H54 (cell line): ENCODE measurements at places on chromosomes 2 and 18.
A peak's percentile ranks its signal among the peaks of the same experiment; 100 is the strongest.

DNA sequence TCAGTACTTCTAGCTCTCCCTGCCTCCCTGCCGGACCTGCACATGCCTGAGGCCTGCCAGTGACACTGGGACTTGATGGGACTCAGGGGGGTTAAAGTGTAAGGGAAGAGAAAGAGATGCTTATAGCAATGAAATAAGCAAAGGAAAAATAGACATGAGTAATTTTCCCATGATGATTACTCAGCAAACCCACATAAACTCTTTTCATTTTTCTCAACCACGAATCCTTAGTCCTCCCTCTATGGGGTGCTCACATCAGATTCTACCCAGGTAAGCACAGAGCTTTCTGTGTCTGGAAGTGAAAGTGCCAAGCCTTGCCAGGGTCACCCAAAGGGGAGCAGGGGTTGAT lies 44.8 kb upstream of the ANKRD62 start:
- DNase-seq, result no peak

DNA sequence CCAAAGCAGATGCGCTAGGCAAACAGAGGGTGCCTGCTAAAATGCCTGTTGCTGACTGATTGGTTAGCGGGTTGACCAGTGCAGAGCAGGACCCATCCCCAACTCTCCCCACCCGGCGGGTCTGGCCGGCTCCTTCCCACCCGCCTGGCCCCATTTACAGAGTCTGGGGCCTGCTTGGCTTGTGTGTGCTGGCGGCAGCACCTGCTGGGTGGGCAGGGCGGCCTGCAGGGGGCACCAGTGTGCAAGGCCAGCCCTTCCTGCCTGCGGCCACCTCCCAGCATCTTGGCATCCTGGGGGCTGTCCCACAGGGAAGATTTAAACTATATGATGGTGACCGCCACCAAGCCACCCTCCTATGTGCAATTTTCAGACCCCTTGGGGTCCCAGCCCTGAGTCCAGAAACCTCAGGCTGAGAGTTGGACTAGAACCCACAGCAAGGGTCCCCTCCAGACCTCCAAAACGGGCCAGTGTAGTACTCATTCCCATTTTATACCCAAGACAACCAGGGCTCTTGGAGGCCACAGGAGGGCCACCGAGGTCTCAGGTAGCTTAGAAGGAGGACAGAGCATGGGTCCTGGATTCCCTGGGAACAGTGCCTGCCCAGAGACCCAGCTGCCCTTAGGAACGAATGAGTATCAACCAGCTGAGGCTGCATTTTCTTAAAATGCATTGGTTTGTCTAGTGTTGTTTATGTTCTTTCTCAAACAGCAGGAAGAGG lies 173.6 kb downstream of the SMAD7 start:
- peak; percentile 70 for DNase-seq

- peak; percentile 73 for DNase-seq
These were observed 96.3 kb downstream of the FAM210A start for GRCh38 chr18:13629841-13630715.

- DNase-seq, result no peak
These were observed 237.0 kb downstream of the IKZF2 start for GRCh38 chr2:212914392-212914791.

DNA sequence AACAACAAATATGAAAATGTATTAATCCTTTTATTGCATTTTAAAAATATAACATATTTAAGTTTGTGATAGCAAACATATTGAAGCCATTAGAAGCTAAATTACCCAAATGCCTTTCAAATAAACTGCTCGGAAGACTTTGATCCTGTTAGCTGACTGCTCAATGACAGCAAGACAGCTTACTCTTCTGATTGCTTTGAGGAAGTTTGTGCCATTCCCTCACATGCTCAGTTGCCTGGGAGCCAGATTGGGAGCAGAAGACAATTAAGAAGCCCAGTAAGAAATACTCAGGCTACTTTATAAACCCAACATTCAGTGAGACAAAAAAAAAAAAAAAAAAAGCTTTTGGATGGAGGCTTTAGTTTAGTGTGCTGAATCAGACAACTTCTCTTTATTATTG lies 407.1 kb upstream of the SOX11 start:
- DNase-seq, result no peak

GRCh38 chr2:178309541-178309940 lies 115.2 kb downstream of the OSBPL6 start:
- DNase-seq, result no peak

DNA sequence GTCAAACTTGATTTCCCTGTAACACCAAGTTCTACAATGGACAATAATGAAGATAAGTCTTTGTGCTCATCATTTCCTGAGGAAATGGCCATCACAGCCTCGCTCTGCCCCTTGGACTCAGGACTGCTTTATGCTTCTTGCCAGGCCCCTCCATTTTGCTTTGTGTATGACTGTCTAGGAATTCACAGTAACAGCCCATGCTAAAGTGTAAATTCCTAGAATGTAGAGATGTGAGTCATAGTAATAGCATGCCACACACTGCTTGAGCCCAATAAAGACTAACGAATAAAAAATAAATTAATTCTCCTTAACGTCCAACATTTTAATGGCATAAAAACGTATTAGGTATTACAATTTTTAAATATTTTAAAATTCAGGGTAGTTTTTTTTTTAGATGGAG lies 226.5 kb downstream of the PID1 start:
- DNase-seq, result no peak

DNA sequence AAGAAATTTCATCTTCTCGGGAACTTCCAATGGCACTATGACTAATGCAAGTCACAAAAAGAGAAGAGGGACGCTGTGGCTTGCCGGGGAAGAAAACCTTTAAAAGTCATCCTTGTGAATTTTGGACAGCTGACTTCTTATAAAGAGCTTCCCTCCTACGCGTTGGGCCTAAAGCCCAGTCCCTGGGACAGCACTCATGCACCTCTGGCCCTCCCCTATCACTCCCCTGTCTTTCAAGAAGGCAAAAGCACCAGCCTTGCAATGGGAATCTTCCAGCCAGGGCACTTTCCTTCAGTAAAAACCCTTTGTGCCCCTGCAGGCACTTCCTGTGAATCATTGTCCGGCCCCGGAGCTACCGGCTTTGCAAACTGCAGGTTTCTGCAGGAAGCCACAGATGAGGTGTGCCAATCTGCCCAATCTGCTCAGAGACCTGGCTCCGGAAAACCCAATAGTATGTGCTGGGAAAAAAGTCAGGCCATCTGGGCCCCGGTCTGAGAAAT lies 7.1 kb downstream of the MREG start:
- DNase-seq, result peak; percentile 71

DNA sequence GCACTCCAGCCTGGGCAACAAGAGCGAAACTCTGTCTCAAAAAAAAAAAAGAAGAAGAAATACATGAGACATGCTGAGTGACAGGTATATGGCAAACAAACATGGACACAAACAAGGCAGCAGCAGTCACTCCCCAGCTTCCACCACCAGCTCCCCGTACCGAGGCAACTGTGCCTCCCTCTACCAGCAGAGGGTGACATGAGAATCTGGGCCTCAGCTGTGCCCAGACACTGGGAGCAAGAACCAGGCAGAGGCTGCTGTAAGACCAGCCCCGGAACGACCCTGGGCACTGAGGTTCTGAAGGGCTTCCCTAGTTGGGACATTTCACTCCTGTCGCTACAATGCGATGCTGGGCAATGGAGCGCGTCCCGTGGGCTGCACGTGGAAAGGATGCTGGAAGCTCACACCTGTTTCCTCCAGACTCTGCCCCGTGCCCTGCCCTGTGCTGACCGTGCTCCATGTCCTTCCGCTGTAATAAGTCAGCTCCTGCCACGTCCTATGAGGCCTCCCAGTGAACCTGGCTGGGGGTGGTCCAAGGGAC lies 37.1 kb downstream of the BOK start:
- no peak for DNase-seq

- DNase-seq, result no peak
These were observed 80.8 kb downstream of the ANKRD44 start for GRCh38 chr2:197229509-197230443.

- DNase-seq, result no peak
These were observed 130.5 kb downstream of the NCK2 start for GRCh38 chr2:105875241-105875640.

DNA sequence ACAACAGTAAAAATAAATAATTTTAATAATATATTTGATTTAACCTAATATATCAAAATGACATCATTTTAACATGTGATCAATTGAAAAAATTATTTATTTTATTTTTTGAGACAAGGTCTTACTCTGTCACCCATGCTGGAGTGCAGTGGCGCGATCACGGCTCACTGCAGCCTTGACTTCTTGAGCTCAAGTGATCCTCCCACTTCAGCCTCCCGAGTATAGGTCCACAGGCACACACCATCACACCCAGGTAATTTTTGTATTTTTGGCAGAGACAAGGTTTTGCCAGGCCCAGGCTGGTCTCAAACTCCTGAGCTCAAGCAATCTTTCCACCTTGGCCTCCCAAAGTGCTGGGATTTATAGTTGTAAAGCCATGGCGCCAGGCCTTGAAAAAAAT lies 126.7 kb upstream of the COPS8 start:
- DNase-seq, result no peak

DNA sequence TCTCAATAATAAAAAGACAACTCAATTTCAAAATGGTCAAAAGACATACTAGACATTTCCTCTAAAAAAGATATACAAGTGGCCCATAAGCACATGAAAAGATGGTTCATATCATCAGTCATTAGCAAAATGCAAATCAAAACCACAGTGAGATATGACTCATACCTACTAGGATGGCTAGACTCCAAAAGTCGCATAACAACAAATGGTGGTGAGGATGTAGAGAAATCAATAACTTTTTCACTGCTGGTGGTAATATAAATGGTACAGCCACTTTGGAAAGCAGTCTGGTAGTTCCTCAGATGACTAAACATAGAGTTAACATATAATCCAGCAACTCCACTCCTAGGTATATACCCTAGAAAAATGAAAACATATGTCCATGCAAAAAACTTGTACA lies 242.3 kb upstream of the NOL4 start:
- no peak for DNase-seq

DNA sequence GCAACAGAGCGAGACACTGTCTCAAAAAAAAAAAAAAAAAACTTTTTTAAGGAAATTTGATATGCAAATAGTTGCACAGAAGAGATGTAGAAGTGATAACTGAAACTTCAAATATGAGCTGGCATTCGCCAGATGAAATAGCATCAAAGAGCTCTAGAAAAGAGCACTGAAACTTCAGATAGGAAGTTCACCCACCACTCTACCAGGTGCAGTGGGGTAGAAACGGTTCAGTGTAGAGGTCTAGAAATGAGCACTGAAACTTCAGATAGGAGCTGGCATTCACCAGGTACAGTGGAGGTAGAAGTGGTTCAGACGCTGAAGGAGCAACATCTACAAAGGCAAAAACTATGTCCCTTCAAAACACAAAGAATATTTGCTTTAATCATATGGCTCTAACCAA lies 9.0 kb upstream of the ONECUT2 start:
- no peak for DNase-seq

DNA sequence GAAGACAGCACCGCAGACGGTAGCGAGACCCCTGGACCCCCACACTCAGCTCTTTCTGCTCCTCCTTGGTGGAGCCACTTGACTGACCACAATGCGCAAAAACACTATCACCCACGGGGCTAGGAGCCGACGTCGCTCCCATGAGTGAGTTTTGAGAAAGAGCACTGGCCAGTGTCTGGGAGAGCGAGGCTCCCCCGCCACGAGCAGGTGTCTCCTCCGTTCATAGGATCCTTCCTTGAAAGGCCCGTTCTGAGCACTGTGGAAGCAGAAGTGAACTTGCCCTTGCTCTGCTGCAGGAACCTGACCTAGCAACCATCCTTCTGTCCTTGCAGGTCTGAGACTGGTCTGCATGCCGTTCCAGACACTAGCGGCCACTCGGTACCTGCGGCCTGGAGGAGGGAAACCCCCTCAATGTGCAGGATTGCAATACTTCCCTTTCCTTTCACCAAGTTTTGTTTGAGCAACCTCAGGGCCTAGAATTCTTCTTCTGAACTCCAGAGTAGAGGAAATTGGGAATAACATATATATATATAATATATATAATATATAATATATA lies 12.9 kb upstream of the ZNF516 start:
- DNase-seq, result no peak

DNA sequence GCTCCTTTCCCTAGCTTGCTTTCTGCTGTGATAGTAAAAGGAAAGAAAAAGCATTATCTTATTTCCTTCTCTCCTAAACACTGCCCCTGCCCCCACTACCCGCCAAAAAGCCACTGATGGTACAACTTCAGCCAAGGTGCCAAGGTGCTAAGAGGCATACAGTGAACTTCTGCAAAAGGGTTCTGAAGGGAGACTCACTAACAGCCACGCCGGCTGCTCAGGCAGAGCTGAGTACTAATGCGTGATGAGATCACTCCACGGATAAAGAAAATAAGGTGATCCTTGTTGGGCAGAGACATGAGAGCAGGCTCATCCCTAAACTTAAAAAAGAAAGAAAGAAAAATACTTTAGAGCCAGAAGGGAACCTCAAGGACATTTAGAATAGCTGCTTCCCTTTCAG lies 60.5 kb upstream of the PXDN start:
- DNase-seq, result no peak

- DNase-seq, result no peak
These were observed 128.8 kb upstream of the MSH6 start for GRCh38 chr2:47653902-47654789.

DNA sequence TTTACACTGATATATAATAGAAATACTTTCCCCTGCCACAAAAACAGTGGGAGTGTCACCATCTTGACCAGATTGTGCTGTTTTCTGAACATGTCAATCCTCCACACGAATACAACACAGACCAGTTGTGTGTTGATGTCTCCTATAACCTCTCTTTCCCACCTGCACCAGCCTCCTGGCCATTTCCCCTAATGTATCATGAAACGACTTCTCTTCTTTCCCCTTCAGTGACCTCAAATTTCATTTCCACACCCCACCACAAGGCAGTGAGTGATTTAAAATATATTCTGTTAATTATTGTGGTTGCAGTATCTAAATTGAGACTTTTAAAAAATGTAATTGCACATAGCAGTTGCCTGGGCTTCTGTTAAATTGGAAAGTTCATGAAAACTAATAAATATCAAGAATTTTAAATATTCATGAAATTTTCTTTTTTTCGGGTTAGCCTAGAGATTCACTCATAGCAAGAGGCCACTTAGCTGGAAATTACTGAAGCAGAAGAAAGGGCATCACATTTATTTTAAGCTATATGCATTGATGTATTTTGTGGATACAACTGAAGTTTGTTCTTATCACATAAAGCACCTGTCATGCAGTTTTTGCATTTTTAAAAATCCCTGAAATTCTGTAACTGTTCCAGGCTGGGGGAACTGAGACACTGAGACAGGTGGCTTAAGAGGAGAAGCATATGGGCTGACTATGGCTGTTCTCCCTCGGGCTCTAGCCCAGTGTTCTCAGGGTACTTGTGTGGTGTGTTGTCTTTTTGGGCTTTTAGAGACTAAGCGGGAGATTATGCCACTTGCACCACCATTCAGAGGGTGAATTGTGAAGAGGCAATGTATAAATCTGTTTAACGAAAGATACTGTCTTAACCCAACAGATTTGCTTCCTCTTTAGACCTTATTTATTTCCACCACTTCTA lies 15.9 kb downstream of the FAM171B start:
- DNase-seq, result no peak
